ENCODE measurements at places on chromosomes 6 and 20.

DNA sequence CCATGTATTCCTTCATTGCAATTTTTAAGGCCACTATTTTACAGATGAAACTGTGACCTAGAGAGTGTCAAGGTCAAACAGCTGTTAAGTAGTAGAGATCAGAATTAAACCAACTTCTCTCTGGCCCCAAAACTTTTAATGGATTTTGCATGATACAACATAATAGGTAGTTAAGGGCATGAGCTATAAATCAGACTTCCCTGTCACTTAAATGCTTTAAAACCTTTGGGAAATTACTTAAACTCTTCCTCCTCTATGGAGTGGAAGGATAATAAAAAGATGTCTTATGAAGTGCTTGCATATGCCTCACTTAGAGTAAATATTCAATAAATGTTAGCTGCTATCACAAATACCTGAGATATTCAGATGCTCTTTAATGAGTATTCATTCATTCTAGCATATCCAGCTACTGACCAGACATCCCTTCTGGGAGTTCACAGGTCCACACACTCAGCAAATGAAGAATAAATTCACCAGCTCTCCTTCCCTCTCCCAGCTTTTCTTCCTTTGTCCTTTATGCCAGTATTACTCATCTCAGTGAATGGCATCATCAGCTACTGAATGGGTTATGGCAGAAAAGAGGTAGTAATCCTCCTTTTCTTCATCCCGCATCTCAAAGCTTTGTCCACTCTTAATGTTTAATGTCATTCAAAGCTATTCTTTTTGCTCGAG, 36.2 kb downstream of the EYA4 start:
- DNase-seq: no peak

GRCh38 chr6:73349311-73349710, 4.8 kb downstream of the DPPA5 start:
- DNase-seq: no peak

- no peak for DNase-seq
These were observed 6.0 kb upstream of the QKI start for GRCh38 chr6:163408352-163408991.

- DNase-seq: no peak
These were observed 50.2 kb downstream of the GFRA4 start for GRCh38 chr20:3612795-3613572.

DNA sequence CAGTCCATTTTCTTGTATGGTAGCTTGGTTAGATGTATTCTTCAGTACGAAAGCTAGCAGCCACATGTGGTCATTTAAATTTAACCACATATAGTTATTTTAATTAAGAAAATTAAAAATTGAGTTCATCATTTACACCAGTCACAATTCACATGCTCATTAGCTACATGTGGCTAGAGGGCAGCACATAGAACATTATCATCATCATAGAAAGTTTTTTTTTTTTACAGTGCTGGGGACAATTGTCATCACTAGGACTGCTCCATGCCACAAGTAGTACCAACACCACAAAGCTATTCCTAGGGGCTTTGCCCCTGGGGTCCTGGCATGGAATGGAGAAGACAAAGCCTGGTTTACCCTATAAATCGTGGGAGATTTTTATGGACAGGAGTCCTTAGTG, 30.5 kb downstream of the PLCB4 start:
- no peak for DNase-seq

- no peak for DNase-seq
These were observed 13.5 kb downstream of the DHX35 start for GRCh38 chr20:38975539-38976120.
